ENCODE measurements at places on chromosomes 5 and 9.

- no peak for DNase-seq
Measured at GRCh38 chr9:119588874-119589744, 219.9 kb upstream of the BRINP1 start.

GRCh38 chr9:92146610-92147009 is 31.4 kb upstream of the SPTLC1 start:
- no peak for DNase-seq

- no peak for DNase-seq
Measured at GRCh38 chr5:1400936-1401335, 44.3 kb downstream of the SLC6A3 start.

DNA sequence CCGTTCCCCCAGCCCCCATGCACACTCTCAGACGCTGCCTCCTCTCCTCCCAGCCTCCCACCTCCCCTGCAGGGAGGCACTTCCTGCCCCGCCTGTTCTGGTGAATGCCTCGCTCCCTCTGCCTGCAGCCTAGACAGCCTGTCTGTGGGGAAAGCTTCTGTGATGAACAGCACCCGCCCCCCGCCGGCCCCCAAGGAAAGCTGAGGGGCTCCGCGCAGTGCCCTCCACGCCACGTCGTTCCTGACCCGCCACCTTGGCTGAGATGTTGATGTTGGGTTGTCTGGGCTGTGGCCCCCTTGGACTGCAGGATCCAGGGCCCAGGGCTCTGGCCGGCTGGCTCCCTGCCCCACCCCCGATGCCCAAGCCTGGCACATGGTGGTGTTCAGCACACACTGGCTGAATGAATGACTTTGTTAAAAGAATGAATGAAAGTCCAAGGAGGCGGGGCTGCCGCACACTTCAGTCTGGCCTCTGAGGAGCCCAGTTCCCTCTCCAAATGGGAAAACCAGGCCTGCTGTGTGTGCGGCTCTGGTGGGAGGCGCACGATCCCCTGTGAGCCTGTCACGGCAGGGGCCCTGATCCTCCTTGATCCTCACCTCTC is 2.1 kb upstream of the MYMK start:
- DNase-seq, result no peak

DNA sequence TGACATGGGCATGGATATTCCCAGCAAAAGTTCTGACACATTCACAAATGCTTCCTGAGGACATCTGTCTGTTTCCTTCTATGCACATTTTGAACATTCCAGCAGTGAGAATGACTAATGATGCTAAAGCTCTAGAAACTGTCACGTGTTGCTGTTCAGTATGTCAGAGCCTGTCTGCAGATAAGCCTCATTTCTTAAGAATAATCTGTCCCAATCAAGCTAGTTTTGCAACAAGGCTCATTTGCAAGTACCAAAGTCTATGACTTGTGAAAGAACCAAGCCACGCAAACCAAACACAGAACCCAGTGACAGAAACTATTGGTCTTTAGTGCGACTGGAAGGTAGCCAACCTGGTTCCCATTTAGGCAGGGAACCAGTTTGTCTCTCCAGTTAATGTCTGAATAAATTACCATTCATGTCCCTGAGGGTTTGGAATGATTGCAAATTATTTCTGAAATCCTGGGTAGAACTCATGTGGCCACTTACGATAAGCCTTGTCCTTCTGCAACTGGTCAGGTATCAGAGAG is 178.5 kb downstream of the C9orf152 start:
- DNase-seq, result no peak
